Spleen (tissue), 13 donors: ENCODE measurements at places on chromosomes 3 and 15.

DNA sequence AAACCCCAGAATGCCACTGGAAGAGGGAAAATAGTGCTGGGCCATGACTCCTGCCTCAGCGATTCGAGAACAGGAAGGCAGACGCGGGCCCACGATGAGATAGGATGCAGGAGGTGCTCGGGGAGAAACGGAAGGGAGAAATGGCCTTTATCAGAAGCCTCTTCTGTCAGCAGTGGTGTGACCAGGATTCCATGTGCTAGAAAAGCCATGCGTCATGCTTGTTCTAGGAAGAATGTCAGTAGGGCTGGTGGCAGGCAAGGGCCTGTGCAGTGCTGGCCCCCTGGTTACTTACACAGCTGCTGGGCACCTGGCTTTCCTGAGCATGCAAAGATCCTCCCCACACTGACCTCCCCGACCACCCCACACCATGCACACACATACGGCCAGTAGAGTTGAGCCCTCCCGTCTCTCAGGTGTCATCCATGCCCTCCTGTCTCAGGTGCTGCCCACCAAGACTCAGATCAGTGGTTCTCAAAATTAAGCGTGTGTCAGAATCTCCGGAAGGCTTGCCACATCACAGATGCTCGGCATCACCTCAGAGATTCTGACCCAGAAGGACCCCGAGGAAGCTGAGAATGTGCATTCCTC is 106.7 kb downstream of the ADAMTS17 start:
- H3K4me3 ChIP-seq = no peak overlapping the region
- H3K36me3 ChIP-seq = no peaks in the 10 kb centered on the region
- H3K27me3 ChIP-seq = no peaks in the 10 kb centered on the region
- DNase-seq = no peak

GRCh38 chr3:195568630-195569029 is 15.1 kb downstream of the APOD start:
- H3K27ac ChIP-seq = no peak overlapping the region
- DNase-seq = no peak
- no peaks in the 10 kb centered on the region for H3K4me1 ChIP-seq
- no peaks in the 10 kb centered on the region for H3K27me3 ChIP-seq

- no peak overlapping the region for H3K27ac ChIP-seq
- no peak overlapping the region for H3K4me3 ChIP-seq
- H3K36me3 ChIP-seq = no peaks in the 10 kb centered on the region
- DNase-seq = no peak
- peaks cover 13% of the 10 kb centered on the region for H3K4me1 ChIP-seq
Observed at GRCh38 chr3:61824553-61825135, 263.3 kb downstream of the PTPRG start.

- no peaks in the 10 kb centered on the region for H3K36me3 ChIP-seq
- DNase-seq = no peak
- no peaks in the 10 kb centered on the region for H3K4me1 ChIP-seq
- no peak overlapping the region for H3K4me3 ChIP-seq
- peaks cover 14% of the 10 kb centered on the region for H3K27me3 ChIP-seq
- no peak overlapping the region for H3K27ac ChIP-seq
Observed at GRCh38 chr15:29403772-29404171, 134.2 kb upstream of the NSMCE3 start.

DNA sequence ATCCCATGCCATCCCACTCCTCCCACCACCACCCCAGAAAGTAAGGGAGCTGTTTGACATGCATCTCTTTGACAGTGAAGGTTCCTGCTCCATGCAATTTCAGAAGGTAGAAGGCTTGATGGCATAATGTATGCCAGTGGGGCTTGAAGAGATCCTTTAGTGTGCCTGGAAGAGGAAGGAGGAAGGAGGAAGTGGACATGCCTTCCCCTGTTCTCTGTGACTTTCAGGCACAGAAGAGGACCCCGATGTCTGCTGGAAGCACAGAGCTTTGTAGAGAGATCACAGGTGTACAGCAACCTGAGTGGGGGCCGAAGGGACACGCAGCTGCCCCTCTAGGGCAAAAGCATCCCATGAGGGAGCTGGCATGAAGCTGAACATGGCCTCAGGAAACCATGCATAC is 171.6 kb downstream of the CD47 start:
- no peaks in the 10 kb centered on the region for H3K4me1 ChIP-seq
- no peak overlapping the region for H3K4me3 ChIP-seq
- no peak overlapping the region for H3K27ac ChIP-seq
- H3K27me3 ChIP-seq = no peaks in the 10 kb centered on the region
- no peak for DNase-seq
- H3K36me3 ChIP-seq = no peaks in the 10 kb centered on the region

DNA sequence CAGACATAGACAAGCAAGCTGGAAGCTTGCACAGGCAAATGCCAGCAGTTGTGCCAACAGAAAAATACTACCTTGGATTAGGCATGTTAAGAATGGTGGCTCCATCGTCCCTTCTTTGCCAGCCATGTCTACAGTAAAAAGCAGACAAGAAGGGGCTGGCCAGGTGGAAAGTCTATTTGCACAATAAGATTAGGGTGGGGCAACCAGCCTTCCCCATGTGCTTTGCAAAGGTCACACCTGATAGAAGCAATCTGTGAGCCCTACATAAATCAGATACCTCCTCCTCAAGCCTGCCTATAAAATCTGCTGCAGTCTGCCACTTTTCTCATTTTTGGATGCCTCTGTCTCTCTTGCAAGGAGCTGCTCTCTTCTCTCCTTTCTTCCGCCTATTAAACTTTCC is 555.9 kb downstream of the RSL24D1 start:
- H3K4me3 ChIP-seq = no peak overlapping the region
- DNase-seq = no peak
- H3K27me3 ChIP-seq = no peaks in the 10 kb centered on the region
- no peaks in the 10 kb centered on the region for H3K4me1 ChIP-seq
